CMK (cell line): ENCODE measurements at places on chromosomes 7 and 10.

DNA sequence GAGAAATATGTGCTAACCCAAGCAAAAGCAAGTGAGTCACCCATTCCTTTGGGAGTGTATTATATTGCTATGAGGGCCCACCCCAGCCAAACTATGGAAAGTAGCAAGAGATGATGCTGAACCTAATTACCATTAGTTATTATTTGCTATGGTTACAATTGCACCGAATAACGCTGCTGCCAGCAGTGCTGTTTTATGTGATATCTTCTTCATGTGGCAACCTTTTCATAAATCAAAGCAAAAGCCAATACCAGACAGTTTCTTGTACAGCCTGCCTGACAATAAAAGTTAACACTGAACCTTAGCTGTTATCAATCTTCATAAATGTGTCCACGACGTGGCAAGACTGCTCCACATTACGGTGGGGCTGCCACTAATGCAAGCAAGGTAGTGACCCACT is 241.7 kb upstream of the PLXNA4 start:
- no peak for DNase-seq

DNA sequence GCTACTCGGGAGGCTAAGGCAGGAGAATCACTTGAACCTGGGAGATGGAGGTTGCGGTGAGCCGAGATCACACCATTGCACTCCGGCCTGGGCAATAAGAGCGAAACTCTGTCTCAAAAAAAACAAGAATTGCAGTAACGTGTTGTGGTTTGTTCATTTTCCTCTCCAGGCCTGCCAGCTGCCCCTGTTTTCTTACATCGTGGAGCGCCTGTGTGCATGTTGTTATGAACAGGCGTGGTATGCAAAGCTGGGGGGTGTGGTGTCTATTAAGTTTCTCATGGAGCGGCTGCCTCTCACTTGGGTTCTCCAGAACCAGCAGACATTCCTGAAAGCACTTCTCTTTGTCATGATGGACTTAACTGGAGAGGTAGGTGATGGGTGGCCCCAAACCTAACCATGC is 52.1 kb downstream of the TRRAP start:
- DNase-seq, result no peak

- no peak for DNase-seq
Observed at GRCh38 chr7:114639451-114639850, 224.8 kb downstream of the FOXP2 start.

DNA sequence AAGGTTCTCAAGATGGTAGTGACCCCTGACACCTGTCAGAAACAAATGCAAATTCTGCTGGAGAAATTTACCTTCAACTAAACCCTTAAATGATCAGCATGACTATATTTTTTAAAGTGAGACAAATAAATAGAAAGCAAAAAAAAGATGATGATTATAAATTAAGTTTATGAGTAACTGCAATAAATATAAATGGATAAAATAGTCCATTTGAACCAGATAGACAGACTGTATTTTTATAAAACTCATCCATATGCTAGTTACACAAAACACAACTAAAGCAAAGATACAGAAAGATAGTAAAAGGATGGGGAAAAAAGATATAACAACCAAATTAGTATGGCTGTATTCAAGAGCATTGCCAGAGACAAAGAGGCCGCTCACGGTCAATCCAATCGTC is 5.9 kb downstream of the TMEM176A start:
- no peak for DNase-seq

DNA sequence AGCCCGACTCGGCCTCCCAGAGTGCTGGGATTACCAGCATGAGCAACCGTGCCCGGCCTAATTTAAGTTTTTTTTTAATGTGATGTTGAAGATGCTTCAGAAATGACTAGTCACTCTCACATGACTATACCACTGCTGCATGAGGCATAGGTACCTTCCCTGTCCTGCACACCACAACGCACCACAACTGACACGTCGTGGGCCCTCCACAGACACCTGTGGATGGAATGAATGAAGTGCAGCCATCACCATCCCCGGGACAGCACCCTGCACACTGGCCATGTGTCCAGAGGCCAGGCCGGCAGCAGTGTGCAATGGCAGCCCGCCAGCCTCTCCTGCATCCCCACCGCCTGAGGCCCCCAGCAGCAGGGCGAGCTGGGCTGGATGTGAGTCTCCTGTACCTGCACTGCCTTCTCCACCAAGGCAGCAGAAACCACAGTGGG is 55.1 kb downstream of the VOPP1 start:
- DNase-seq, result no peak

DNA sequence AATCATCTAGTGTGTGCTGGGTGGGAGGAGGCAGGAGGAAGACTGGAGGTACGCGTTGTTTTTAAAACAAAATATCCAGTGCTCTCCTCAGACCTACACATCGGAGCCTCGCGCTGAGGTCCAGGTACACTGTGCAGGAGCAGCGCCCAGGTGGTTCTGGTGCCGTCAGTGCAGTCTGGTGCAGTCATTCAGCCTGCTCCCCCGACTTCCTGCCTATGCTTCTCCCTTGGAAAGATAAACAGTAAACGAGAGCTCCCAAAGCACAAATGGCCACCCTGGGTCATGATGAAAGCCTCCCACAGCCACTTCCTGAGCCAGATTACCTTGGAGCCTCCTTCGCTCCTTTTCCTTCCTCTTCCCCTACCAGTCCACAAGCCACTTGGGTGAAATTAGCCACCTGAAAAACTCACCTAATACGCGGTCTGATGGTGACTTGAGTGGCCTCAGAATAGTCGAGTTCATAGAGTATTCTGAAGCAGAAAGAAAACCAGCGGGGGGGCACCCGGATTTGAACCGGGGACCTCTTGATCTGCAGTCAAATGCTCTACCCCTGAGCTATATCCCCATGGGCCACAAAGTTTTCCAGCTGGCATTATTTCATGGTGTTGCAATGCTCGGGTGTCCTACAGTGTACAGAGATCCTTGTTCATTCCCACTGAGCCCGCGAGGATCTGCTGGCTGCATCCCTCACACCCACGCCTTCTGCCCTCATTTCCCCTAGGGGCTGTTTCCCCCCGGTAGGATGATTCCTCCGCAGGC is 82.5 kb downstream of the ZNF467 start:
- DNase-seq, result peak; percentile 12

DNA sequence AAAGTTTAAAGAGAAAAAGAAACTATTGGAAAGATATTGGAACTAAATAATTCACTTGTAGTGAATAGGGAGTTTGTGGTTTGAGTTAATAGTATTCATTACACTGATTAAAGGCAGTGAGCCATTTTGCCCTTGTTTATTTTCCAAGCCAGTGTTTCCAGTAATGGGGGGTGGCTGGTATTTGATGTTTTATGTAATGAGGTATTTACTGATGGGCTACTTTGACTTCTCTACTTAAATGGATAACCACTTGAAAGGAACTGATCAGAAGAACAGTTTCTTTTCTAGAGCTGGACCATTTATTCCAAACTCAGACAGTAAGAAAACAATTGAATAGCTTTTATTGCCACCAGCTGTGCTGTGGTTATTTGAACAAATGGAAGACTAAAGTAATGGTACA is 227.0 kb upstream of the HDAC9 start:
- no peak for DNase-seq

DNA sequence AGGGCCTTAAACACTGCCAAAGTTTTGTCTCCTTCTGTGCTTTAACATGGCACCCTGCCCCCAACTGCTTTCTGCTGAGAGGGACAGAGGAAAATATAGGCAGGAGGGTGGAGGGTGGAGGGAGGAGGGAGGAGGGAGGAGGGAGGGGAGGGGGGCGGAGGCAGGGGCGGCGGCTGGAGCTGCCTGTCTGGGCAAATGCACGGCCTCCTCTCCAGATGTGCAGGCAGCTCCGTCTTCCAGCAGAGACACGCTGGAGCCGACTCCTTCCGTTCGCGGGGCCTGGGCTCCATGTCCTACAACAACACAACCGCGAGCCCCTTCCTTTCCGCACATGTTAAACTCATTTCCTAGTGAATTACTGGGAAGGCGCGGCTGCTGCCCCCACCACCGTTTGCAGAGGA is 14.2 kb downstream of the EBF3 start:
- no peak for DNase-seq

DNA sequence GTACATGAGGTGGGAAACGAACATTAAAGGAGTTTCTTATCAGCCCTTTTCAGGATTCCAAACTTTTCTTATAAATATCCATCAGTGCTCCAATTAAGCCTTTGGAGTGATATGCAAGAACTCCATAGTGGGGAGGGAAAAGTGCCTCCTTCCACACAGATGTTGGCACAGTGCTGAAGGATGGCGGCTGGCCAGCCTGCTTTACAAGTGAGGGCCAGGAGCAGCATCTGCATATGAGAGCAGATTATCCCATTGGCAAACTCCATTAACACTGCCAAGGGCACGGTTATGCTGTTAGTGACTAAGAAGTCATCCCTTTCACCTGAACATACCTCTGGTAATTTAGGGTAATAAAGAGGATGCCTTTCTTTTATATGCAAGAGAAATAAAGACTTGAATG is 543.1 kb downstream of the CNTNAP2 start:
- no peak for DNase-seq

DNA sequence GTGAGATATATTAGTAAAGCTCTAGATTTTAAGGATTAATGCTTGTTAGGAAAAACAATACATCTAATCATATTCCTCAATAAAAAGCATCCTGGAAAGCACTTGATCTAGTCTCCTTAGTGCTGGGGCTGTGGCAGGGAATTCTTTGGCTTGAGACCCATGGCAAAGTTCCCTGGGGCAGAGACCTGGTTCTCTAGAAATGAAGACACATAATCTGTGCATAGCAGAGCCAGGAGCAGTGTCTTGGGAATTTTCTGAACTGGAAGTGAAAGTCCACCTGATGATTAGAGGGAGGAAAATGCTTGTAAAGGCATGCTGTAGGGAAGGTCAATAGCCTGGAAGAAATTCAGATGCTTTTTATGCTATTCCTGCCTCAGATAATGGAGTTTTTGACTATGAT is 247.4 kb downstream of the CDK14 start:
- DNase-seq, result no peak

DNA sequence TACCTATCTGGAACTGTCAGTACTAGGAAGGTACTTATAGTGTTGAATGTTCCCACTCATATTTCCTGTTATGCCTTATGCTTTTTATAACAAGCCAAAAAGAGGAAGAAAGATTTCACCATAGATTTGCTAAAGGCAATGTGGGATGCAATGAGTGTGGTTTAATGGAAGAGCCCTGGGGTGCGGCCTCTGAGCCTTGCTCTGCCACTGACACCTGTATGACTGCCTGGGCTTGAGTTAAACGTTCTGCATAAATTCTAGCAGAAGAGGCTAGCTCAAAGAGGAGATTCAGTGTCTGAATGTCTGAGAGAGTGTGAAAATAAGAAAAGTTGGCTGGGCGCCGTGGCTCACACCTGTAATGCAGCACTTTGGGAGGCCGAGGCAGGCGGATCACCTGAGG is 143.8 kb downstream of the TPST1 start:
- no peak for DNase-seq

- DNase-seq, result no peak
Observed at GRCh38 chr10:62635127-62635526, 169.4 kb upstream of the ADO start.

- DNase-seq, result no peak
Observed at GRCh38 chr7:100674411-100675104, 1.0 kb downstream of the GNB2 start.

GRCh38 chr10:22805304-22805703 is 90.9 kb upstream of the PIP4K2A start:
- DNase-seq, result no peak

- no peak for DNase-seq
Observed at GRCh38 chr10:51620131-51620530, 79.3 kb downstream of the CSTF2T start.

- no peak for DNase-seq
Observed at GRCh38 chr10:110863361-110863760, 8.4 kb upstream of the PDCD4 start.
